ENCODE measurements at places on chromosomes 12 and 14.

- H3K4me1 ChIP-seq: no peaks in the 10 kb centered on the region
- no peak for DNase-seq
- H3K27me3 ChIP-seq: no peaks in the 10 kb centered on the region
- no peak overlapping the region for H3K4me3 ChIP-seq
- H3K27ac ChIP-seq: no peak overlapping the region
Measured at GRCh38 chr12:128613837-128614590, 209.7 kb downstream of the SLC15A4 start.

GRCh38 chr12:43362910-43363694 is 188.9 kb downstream of the ADAMTS20 start:
- H3K4me1 ChIP-seq: no peaks in the 10 kb centered on the region
- no peak for DNase-seq
- no peak overlapping the region for H3K4me3 ChIP-seq
- no peak overlapping the region for H3K27ac ChIP-seq
- H3K36me3 ChIP-seq: no peaks in the 10 kb centered on the region

DNA sequence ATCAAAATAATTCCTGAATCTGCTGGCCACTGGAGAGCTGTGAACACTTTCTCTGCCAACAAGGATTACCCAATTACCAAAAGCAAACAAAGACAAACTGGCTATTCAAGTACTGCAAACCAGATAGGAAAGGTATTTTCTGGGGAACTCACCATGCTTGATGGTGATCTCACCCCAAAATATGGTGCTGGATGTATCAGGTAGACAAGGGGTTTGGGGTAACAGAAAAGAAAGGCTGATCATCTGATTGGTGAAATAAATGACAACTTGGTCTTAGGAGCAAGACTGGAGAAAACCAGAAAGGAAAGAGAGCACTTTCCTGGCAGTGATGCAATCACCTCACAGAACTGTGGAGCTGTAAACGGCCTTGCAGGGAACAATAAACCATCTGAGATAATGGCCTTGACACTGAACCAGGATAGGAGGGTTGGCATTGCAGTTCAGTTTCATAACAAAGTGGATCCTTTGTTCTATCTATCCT is 31.0 kb upstream of the NPFF start:
- H3K4me3 ChIP-seq: no peak overlapping the region
- no peak for DNase-seq
- no peaks in the 10 kb centered on the region for H3K4me1 ChIP-seq
- no peaks in the 10 kb centered on the region for H3K27me3 ChIP-seq
- peaks cover 48% of the 10 kb centered on the region for H3K36me3 ChIP-seq
- H3K27ac ChIP-seq: no peak overlapping the region

DNA sequence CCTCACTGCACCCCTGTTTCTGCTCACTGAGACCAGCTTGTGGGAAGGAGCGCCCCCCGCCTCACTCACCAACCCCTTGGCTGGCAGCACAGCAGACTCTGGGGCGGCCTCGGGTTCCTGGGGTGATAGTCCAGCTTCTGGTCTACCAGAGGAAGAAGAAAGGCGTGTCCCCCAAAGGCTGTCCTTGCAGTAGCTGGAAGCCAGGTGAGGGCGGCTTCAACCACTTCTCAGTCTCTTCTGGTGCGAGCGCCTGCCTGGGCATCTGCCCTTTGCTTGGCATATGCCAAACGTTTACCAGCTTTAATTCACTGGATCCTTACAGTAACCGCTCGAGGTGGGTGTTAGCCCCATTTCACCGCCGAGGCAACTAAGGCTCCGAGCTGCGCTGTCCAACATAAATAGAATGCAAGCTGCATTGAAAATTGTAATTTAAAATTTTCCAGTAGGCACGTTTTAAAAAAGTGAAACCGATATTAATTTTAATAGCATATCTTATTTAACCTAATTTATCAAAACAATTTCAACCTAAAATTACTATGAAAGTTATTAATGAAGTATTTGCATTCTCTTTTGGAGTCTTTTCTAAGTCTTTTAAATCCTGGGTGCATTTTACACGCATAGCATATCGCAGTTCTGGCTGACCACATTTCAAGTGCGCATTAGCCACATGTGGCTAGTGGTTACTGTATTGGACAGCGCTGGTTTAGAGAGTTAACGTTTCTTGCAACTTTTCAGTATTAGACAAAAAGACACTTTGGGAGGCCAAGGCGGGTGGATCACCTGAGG is 872 bp downstream of the FAM177A1 start:
- peaks cover 13% of the 10 kb centered on the region for H3K4me1 ChIP-seq
- no peaks in the 10 kb centered on the region for H3K27me3 ChIP-seq
- peak overlapping the region; percentile 92 for H3K4me3 ChIP-seq
- no peak for DNase-seq
- peak overlapping the region; percentile 98 for H3K27ac ChIP-seq

DNA sequence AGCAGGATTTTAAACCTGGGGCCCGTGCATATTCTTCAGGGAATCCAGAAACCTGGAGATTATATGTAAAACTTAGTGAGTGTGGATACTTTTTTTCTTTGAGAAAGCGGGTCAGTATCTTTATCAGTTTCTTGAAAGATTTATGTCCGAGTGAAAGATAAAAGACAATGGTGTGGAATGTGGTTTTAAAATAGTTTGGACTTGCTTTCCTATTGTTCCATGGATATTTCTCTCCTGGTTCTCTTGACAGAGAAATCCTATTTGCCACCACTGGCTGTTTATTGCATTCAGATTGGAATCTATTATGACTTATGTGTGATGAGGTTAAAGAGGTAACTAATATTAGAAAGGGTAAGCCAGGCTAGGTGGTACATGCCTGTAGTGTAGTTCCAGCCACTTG is 27.4 kb downstream of the KTN1 start:
- no peak overlapping the region for H3K4me3 ChIP-seq
- no peaks in the 10 kb centered on the region for H3K4me1 ChIP-seq
- no peaks in the 10 kb centered on the region for H3K36me3 ChIP-seq
- no peaks in the 10 kb centered on the region for H3K27me3 ChIP-seq
- no peak for DNase-seq

- H3K27ac ChIP-seq: no peak overlapping the region
- no peaks in the 10 kb centered on the region for H3K36me3 ChIP-seq
- DNase-seq: no peak
- H3K4me1 ChIP-seq: peaks cover 14% of the 10 kb centered on the region
- no peak overlapping the region for H3K4me3 ChIP-seq
Measured at GRCh38 chr12:130764073-130764472, 48.0 kb upstream of the RIMBP2 start.

GRCh38 chr12:57547288-57548012 is 458 bp upstream of the DCTN2 start:
- no peaks in the 10 kb centered on the region for H3K27me3 ChIP-seq
- H3K4me1 ChIP-seq: peaks cover 22% of the 10 kb centered on the region
- H3K4me3 ChIP-seq: peak overlapping the region; percentile 76
- no peak for DNase-seq

GRCh38 chr14:104586832-104587620 is 7.5 kb downstream of the C14orf180 start:
- no peaks in the 10 kb centered on the region for H3K27me3 ChIP-seq
- H3K36me3 ChIP-seq: no peaks in the 10 kb centered on the region
- H3K4me3 ChIP-seq: no peak overlapping the region
- no peak for DNase-seq
- no peak overlapping the region for H3K27ac ChIP-seq
- no peaks in the 10 kb centered on the region for H3K4me1 ChIP-seq

DNA sequence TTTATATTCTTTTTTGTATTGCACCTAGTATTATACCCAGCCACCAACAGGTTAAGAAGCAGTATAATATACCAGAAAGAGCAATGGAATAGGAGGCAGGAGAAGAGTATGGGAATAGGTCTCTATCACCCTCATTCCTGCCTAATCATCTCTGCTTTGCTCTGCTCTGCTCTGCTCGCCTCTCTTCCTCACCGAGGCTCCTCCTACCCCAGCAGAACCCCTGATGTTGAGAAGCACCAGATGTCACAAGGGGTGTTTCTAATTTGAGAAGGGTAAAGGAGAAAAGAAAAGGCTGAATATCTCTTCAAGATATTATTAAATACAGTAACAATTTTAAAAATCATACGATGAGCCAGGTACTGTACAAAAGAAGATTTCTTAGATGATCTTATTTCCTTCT is 89.0 kb downstream of the STON2 start:
- no peak for DNase-seq
- no peaks in the 10 kb centered on the region for H3K27me3 ChIP-seq
- H3K36me3 ChIP-seq: no peaks in the 10 kb centered on the region
- H3K4me1 ChIP-seq: no peaks in the 10 kb centered on the region

DNA sequence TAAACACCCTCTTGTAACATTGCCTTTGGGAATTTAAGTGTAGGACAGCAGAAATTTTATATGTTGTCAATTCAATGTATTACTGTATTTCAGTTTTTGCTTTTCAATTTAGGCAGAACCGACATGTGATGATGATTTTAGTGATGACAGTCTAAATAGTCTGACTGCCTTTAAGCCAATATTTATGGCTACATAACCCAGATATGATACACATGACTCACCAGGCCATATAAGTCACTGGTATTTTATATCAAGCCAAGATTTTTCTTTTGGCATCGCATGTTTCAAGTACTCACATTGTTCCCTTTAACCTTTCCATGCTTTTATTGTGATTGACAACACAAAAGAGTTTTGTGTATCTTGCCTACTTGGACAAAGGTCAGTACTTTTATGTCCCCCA is 13.6 kb upstream of the PPM1A start:
- no peak overlapping the region for H3K27ac ChIP-seq
- no peaks in the 10 kb centered on the region for H3K36me3 ChIP-seq
- no peak for DNase-seq

DNA sequence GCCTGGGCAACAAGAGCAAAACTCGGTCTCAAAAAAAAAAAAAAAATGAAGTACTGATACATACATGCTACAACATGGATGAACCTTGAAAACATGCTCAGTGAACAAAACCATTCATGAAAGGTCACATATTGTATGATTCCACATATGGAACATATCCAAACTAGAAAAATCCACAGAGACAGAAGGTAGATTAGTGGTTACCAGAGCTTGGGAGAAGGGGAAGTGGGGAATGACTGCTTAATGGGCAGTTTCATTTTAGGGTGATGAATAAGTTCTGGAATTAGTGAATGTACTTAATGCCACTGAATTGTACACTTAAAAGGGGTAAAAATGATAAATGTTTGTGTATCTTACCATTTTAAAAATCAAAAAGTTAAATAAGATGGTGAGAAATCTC is 2.7 kb downstream of the ITGB7 start:
- DNase-seq: no peak
- H3K4me3 ChIP-seq: no peak overlapping the region
- H3K27me3 ChIP-seq: no peaks in the 10 kb centered on the region
- no peak overlapping the region for H3K27ac ChIP-seq

GRCh38 chr12:101172316-101172715 is 37.7 kb downstream of the SLC5A8 start:
- no peak overlapping the region for H3K27ac ChIP-seq
- H3K4me3 ChIP-seq: no peak overlapping the region
- H3K27me3 ChIP-seq: no peaks in the 10 kb centered on the region
- no peaks in the 10 kb centered on the region for H3K4me1 ChIP-seq
- no peak for DNase-seq
- no peaks in the 10 kb centered on the region for H3K36me3 ChIP-seq

- peaks cover 11% of the 10 kb centered on the region for H3K4me1 ChIP-seq
- H3K27me3 ChIP-seq: no peaks in the 10 kb centered on the region
- H3K4me3 ChIP-seq: peak within 1 kb of the TSS; percentile 85
- DNase-seq: peak; percentile 40
- H3K36me3 ChIP-seq: peaks cover 19% of the 10 kb centered on the region
Measured at GRCh38 chr12:57005980-57006808, at the start of gene ZBTB39. Gene ZBTB39, minus strand, starts transcription at chr12:57006546. Its CDS starts 1,629 bp downstream, at chr12:57004917.

DNA sequence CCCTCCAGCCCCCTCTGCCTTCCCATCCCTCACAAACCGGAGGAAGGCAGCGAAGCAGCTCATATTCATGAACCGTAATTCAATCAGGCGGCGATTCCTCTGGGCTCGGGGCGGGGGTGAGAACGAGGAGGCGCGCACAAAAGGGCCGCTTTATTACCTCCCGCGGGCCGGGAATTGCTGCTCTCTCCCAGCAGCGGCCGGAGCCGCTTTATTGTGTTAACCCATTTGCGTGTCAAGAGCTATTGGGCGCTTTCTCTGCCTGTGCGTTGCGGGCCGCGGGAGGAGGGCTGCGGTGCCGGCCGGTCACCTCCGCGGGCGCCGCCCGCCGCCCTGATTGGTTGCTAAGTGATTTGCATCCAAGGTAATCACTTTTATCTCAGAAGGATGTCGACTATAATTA is 4.8 kb downstream of the FAM222A start:
- no peak for DNase-seq
- no peaks in the 10 kb centered on the region for H3K36me3 ChIP-seq
- no peak overlapping the region for H3K4me3 ChIP-seq
- no peak overlapping the region for H3K27ac ChIP-seq
- H3K4me1 ChIP-seq: peaks cover 10% of the 10 kb centered on the region

GRCh38 chr14:99777951-99778350 is 15.3 kb upstream of the EML1 start:
- H3K27ac ChIP-seq: no peak overlapping the region
- H3K4me3 ChIP-seq: no peak overlapping the region
- DNase-seq: no peak
- H3K27me3 ChIP-seq: no peaks in the 10 kb centered on the region
- H3K4me1 ChIP-seq: no peaks in the 10 kb centered on the region
- no peaks in the 10 kb centered on the region for H3K36me3 ChIP-seq

DNA sequence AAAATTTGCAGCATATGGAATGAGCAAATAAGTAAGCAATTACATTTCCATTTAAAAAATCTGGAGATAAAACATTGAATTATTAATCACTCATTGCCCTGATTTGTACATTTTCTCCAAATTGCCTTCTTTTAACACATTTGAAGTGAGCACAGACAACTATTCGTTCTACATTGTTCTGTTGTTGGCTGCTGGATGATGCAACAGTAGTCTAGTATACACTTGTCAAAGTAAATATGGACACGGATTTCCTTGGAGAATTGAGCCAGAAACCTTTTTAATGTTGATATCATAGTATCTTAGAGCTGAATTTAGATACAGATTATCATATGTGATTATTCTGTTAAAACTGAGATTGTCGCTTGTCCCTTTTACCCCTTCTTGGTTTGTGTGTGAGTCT is 188.2 kb downstream of the FUT8 start:
- no peak for DNase-seq
- no peaks in the 10 kb centered on the region for H3K27me3 ChIP-seq
- no peaks in the 10 kb centered on the region for H3K36me3 ChIP-seq
- H3K27ac ChIP-seq: no peak overlapping the region
- no peak overlapping the region for H3K4me3 ChIP-seq

DNA sequence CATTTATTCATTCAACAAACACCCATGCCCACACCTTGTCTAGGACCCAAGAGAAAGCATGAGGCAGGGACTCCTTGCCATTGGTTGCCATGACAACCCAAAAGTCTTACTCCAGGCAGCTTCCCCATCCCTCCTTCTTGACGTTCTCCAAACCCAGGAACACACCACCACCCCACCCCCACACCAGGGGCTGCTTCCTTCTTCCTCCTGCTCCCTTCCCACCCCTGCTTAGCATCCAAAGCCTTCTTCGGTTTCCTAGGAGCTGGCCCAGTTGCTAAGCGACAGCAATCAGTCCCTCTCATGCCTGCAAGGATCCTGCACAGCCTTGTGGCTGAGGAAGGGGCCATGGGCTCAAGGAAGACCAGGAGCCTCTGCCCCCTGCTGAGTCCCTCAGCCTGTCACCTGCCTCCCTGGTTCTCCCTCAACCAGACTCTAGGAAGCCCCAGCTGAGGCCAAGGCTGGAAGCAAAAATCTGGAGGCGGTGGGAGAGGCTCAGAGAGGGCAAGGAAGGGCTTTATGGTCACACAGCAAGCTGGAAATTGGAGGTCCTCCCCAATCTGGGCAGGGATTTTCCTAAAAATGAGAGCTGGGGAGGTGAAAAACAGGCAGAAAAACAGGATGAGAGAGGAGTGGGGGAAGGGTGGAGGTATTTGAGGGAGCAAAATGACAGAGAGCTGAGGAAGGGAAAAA is 15.4 kb downstream of the RASAL1 start:
- no peak overlapping the region for H3K27ac ChIP-seq
- no peak overlapping the region for H3K4me3 ChIP-seq
- H3K27me3 ChIP-seq: peaks cover 5% of the 10 kb centered on the region
- H3K36me3 ChIP-seq: no peaks in the 10 kb centered on the region
- DNase-seq: no peak
